Substantia nigra (tissue), 51 donors: ENCODE measurements at places on chromosomes 5 and 9.

DNA sequence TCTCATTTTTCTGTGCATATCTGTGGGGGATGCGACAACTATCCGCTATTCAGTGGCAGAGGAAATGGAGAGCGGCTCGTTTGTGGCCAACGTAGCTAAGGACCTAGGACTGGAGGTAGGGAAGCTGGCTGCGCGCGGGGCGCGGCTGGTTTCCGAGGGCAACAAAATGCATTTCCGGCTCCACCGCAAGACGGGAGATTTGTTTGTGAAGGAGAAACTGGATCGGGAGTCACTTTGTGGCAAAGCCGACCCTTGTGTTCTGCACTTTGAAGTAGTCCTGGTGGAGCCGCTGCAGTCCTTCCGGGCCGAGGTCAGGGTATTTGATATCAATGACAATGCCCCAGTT, 320 bp downstream of the PCDHB1 start:
- no peak for DNase-seq

DNA sequence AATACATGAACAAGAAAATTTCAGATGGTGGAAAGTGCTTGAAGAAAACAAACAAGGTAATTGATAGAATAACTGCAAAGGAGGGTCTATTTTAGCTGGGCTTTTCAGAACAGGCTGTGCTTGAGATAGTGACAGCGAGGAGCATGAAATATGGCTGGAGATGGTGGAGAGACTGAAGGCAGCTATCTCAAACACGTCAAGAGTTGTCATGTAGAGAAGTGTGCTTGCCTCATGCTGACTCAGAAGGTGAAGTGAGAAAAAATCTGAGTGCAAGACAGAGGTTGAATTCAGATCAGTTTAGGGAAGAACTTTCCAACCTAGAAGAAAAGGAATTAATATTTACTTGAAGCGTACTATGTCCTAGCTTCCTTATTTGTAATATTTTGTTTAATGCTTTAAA, 115.5 kb upstream of the RANBP3L start:
- DNase-seq: no peak

DNA sequence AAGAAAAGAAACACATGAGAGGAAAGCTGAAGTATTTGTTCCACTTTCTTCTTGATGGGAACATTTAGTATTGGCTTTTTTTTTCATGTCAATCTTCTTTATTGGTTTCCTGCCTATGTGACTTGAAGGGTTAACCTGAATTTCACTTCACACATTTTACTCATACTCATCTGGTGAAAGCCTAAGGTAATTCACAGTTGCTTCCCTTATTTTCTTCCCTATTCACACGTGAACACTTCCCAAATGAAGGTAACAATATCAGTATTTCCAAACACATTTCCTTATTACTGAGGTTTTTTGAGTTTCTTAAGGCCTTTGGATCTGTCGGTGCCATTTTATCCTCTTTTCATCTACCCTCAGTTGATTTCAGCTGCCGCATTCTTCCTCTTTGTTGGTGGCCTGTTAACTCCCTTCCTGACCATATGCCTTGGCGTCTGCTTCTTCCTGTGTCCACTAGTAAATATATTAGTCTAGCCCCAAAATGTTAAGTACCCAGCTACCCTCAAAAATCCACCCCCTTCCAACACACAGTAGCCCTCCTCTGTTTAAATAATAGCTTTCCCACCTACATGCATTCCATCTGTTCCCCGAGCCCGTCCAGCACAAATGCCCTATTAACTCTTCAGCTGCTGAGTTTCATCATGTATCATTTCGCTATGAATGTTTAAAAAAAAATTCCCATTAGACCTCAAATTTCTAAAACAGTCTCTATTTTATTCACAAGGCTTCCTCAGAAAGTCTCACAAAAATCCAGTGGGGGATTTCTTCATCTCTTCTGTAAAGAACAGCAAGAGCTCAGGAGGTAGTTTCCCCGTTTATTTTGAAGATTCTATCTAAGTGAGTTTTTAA, 97.3 kb downstream of the USP20 start:
- no peak for DNase-seq

- no peak for DNase-seq
Measured at GRCh38 chr9:33106827-33107621, 30.6 kb upstream of the SMU1 start.

GRCh38 chr5:151577566-151577965, 13.6 kb downstream of the FAT2 start:
- DNase-seq: no peak

DNA sequence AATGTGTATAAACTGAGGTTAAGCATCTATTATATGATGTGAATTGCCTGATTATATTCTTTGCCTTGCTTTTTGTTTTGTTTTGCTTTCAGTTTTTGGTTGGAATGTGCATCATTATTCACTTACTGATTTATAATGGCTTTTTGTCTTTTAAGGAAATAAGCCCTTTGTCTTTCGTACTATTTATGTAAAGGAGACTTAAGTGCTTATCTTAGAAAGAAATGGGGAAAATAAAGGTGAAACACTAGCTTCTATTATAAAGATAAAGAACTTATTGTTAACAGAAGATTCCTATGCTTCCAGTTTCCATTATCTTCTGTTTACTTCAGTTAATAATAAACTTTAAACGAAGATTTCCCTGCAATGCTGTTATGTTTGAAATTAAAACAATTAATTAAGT, 23.3 kb downstream of the COX7C start:
- DNase-seq: no peak

DNA sequence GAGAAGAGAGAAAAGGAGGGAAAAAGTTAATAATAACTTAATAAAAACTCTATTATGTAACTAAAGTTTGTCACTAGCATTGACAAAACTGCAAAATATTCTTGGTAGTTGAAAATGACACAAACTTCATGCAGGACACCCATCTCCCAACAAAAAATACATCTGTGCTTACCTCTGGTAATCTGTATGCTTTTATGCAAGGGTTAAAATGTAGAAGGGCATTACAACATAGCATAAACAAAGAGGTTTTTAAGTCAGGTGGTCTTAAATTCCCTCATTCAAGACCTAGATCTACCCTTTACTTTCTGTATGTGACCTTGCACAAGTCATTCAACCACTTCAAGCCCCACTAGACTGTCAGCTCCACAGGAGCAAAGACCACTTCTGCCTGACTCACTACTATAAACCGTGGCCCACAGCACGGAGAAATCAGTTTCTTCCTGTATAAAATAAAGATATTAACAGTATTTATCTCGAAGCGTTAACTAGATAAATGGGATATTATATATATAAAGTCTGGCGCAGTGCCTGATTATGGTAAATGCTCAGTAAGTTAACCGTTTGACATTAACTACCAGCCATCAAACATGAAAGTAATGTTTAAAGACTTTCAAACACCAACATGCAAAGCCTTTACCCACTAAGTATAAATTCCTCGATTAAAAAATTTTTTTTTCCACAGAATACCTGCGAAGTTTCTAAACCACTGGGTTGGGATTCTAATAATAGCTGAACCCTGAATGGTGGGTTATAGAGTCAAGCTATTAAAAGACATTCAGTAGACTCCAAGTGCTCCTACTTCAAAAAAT, 2.0 kb downstream of the FBXL17 start:
- no peak for DNase-seq

GRCh38 chr5:169173372-169173771, 127.6 kb downstream of the SLIT3 start:
- DNase-seq: no peak

DNA sequence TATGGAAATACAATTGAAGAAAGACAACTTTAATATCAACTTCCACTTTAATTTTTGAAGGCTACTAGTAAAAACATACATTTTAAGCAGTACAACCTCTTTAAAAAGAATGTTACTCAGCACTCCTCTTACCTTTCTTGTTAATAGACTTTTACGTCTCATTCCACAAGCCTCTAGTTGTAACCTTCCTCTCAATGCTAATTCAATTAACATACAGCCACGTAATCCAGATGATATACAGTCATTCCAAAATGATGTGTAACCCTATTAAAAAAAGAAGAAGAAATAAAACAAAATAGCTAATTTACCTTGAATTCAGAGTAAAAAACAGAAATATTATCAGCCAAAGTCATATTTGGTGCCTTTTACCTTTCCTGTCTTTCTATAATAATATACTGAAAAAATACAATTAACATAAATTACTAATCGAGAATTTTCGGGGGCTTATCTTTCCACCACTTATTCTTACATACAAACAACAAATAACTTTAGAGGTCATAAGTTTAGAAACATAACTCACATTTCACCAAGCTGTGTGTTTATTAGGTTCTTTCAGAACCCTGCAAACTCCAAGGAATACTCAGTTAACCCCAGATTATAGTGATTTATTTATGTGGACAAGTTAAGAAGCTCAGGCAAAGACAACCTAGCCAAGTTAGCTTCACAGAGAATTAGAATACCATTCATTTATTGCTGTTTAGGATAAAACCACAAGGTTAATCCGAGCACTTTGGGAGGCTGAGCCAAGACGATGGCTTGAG, 30.3 kb downstream of the GOLPH3 start:
- DNase-seq: no peak
